ENCODE measurements at places on chromosomes 7 and 10.

- DNase-seq = no peak
Measured at GRCh38 chr10:49572594-49573114, 33.7 kb upstream of the ERCC6 start.

DNA sequence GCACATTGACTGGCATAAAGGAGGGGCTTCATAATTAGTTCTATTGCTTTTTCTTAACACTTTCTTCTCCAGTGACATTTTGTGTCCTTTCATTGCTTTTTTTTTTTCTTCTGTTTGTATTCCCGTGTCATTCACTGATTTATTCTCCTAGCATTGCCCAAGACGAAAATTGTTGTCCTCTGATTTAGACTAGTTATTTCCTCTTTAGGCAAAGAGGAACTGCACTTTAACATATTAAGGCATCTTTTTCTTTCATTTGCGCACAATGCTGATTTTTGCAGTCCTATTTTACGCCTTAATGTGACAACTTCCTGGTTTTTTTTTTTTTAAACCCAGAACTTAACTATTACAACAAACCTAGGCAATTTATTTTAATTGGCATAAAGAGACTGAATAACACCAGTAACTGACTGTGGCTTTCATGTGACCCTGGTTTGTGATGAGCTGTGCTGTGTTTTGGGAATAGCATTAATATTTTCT, 39.7 kb downstream of the ARID5B start:
- DNase-seq = no peak

DNA sequence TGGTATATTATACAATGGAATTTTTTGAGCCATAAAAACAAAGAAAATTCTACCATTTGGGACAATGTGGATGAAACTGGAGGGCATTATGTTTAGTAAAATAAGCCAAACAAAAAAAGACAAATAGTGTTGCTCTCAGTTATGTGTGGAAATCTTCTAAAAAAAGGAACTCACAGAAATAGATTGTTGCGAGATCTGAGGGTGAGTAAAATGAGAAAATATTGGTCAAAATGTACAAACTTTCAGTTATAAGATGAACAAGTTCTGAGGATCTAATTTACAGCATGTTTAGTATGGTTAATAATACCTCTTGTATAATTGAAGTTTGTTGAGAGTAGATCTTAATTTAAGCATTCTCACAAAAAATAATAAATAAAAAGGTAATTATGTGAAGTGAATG, 291.2 kb downstream of the KIF20B start:
- DNase-seq = no peak

DNA sequence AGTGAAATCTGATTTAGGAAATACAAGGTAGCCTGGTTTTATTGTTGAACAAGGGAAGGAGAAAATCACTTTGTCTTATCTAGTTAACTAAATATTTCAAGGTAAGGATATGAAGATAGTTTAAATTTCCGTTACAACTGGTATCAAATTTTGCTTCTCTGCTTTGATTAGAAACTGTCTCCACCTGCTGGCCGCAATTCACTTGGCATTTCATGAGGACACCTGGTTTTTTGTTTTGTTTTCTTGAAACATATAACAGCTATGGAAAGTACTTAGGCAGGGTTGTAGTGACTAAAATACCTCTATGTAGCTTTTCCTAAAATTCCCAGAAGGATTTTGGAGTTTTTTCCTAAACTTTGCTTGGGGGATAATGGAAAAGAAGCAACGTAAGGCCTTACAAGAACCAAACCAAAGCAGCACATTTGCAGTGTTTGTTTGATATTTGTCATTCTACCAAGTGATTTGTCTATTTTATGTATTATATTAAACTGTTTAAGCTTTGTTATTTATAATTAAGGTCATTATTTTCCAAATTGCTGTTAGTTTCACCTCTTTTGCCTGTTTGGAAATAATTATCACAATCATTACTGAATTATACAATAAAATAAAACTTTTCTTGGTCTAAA, 73.6 kb downstream of the AHCYL2 start:
- DNase-seq = peak; percentile 58

DNA sequence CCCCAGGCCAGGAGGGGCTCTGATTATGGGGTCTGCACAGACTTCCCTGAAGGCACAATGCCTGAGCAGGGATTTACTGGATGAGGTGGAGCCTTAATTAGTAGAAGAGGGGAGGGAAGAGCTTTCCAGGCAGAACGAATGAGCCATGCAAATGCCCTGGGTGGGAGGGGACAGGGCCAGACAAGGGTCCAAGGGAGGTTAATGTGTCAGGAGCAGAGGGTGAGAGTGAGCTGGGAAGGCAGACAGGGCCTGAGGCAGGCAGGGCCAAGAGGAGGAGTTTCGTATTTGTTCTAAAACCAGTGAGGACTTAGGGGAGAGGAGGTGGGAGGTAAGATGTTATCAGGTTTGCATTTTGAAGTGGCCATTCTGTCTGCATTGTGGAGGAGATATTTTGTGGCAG, 65.3 kb downstream of the NPY start:
- DNase-seq = no peak

- no peak for DNase-seq
Measured at GRCh38 chr7:142871260-142872105, 14.1 kb downstream of the TRPV6 start.

DNA sequence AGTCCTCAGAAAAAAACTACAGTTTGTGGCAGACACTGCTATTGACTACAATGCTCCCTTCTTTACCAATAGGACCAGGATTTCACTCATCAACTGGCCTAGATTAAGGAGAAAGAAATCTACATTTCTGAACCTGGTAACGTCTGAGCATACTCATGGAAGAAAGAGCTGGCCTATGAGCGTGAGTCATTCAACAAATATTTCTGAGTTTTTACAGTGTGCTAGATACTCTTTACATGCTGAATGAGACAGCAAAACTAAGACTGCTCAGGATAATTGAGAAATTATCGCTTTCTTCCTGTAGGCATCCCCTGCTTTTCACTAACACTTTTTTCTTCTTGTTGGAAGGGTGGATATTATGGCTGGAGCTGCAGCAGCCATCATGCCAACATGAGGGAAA, 609.7 kb downstream of the TNS3 start:
- peak; percentile 72 for DNase-seq

- DNase-seq = no peak
Measured at GRCh38 chr10:128286762-128287500, 160.7 kb upstream of the MKI67 start.

GRCh38 chr10:104330168-104331110, 7.8 kb downstream of the ITPRIP start:
- peak; percentile 94 for DNase-seq

- DNase-seq = peak; percentile 79
Measured at GRCh38 chr10:116849248-116850057, at the start of gene ENO4. ENO4 (plus strand) TSS chr10:116849499; CDS start chr10:116849567, 68 bp downstream.

DNA sequence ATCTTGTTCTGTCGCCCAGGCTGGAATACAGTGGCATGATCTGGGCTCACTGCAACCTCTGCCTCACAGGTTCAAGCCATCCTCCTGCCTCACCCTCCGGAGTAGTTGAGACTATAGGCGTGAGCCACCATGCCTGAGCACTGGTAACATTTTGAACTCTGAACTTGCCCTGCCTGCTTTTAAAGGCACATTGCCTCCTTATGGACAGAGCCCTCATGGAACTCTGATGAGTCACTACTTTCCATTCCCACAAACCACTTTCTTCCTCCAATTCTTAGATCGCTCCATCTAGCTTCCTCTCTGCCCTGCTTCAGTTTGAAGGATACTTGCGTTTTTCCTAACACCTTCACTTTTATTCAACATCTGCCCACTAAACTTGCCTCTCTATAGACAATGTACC, 38.1 kb downstream of the PRPS1L1 start:
- peak; percentile 40 for DNase-seq

GRCh38 chr10:67667035-67667425, 29.0 kb downstream of the CTNNA3 start:
- DNase-seq = no peak

GRCh38 chr10:120456626-120457430, at the start of gene PLPP4:
PLPP4 (plus strand) TSS chr10:120457227; CDS start chr10:120457306, 79 bp downstream.
- no peak for DNase-seq

DNA sequence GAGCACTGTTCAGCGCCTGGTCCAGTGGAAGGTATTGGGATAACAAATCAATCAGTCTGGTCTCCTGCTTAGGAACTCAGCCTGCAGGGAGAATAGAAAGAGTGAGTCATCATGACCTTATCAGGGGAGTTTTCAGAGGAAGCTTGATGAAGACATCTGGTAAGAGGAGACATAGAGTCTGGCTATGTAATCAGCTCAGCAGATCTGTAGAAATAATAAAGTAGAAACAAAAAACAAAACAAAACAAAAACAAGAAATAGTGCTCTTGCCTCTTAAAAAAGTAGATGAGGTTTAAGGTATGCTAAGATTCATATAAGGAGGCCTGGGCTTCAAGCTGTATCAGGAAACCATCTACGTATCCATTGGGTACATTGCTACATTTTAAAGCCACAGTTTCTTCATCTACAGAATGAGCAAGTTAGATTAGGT, 14.4 kb downstream of the TAS2R41 start:
- peak; percentile 48 for DNase-seq

GRCh38 chr10:93999401-93999851, 5.7 kb downstream of the PLCE1 start:
- DNase-seq = peak; percentile 90

DNA sequence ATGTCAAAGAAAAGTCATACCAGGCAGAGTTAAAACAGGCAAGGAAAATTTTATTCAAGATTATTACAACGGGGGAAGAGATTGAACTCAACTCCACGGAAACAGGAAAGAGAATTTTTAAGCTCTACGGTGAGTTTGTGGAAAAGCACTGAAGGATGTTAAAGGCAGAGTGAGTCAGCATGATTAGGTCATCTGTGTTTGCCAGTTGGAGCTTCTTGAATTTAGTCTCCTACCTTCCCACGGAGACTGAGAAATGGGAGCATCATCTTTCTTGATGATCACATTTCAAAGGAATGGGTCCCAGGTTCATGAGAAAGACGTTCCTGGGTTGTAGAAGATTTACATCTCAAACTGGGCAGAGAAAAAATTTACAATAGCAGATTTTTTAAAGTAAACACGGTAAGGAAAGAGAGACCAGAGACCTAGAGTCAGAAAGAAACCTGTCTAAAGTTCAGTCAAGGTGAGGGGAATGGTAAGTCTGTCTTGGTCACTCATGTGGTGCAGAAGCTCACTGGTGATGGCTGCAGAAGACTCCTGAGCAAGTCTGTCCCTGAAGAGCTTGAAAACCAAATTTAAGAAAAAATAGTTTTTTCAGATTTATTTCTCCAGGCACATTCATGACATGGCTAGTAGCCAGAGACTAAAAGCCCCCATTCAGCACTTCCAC, 516.9 kb upstream of the LRRN3 start:
- DNase-seq = no peak

- DNase-seq = no peak
Measured at GRCh38 chr7:129437190-129437589, 3.0 kb downstream of the STRIP2 start.

- no peak for DNase-seq
Measured at GRCh38 chr10:80167471-80168161, 35.1 kb downstream of the PLAC9 start.

DNA sequence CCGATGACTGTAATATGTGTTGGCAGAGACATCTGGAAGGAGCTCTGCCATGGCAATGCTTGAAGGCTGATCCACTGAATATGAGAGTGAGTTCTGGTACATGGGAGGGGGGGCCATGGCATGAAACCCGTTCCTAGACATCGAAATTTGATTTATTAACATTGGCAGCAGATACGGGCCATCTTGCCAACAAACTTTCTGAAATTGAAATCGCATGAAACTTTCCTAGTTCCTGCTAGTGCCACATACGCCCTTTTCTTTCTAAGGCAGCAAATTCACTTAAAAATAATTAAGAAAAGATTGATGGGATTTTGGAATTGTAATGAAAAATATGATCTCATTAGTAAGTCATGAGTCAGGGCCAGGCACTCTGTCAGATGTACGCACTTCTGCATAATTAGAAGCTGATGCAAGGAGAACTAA, 91.8 kb upstream of the KMT2C start:
- no peak for DNase-seq

DNA sequence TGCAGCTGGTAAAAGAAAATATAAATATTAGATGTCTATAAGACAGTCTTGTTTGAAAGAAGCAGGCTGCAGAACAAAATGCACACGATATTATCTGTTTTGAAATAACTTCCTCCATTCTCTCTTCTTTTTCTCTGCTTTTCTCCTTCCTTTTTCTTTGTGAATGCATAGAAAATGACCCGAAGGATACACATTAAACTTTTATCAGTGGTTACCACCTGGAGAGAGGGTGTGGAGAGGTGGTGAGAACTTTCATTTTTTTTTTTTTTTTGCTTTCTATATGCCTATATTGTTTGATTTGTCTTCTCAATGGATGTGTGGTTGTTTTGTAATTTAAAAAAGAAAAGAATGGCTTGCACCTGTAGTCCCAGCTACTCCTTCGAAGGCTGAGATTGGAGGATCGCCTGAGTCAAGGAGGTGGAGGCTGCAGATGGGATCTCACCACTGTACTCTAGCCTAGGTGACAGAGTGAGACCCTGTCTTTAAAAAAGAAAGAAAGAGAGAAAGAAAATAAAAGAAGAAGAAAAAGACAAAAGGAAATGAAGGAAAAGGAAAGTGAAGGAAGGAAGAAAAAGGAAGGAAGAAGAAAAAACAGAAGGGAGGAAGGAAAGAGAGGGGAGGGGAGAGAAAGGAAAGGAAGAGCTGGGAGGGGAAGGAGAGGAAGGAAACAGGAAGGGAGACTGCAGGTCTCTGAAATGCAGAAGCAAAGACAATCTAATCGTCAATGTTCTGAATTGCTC, 64.4 kb downstream of the SAMD9 start:
- DNase-seq = no peak

DNA sequence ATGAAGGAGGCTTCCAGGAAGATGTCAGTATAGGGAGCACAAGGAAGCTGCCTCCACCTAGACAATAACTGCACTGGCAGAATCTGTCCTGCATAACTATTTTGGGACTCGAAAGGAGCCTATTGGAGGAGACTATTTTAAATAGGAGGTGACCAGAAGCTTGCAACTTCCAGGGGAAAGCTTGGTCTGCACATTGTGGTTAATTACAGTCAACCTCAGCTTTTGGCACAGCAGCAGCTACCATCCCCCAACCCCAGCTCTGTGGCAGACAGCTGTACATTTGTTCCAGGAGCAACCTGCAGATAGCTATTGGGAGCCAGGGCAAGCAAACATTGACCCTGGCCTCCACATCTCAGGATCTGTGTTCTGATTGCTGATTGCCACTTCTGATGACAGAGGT, 46.3 kb upstream of the NANOS1 start:
- DNase-seq = no peak

DNA sequence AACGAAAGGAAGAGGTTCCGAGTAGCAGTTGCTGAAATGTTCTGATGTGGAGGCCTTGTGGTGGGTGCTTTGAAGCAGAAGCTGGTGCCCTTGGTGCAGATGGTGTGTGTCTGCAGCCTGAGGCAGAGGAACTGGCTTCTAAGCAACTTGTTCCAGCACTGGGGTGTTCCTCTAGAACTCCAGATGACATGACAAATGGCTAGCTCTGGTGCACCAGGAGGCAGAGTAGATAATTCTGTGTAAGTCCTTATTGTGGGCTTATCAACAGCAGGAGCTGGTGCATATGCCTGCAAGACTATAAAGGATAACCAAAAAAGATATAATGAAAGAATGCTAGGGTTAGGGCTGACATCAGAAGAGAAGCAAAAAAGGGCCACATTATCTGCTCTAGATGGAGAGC, 76.5 kb downstream of the ARL5B start:
- no peak for DNase-seq

GRCh38 chr7:123789206-123789784, 40.5 kb upstream of the WASL start:
- DNase-seq = no peak

GRCh38 chr10:128701381-128701780, 575.2 kb upstream of the MKI67 start:
- no peak for DNase-seq

- no peak for DNase-seq
Measured at GRCh38 chr10:23051278-23051677, 44.1 kb upstream of the MSRB2 start.
